Gastrocnemius medialis (tissue), 4 donors: ENCODE measurements at places on chromosomes 1 and 21. TPM values are rescaled to one million over a fixed set of nuclear protein-coding genes. Genes with fewer than 3 reads are reported as not detected.

Gene ABCD3
- total RNA-seq: 42.8 TPM

Gene NPHS2
- not detected for total RNA-seq

Gene LHX4
- total RNA-seq: not detected

Gene RHBG
- total RNA-seq: not detected
